A549 treated with DMSO at 1 μM for 4 hours (cell line): ENCODE measurements at places on chromosomes 5 and 9. TPM values are rescaled to one million over a fixed set of nuclear protein-coding genes. Genes with fewer than 3 reads are reported as not detected.

The PCDHGB5 gene
- total RNA-seq = 2.3 to 2.7 TPM (median 2.6 TPM) in 5 replicates

The TOR1A gene
- 57.3 to 66.4 TPM (median 65.0 TPM) in 5 replicates for total RNA-seq

The LCN9 gene
- total RNA-seq = not detected in 5 replicates

The PTGER4 gene
- total RNA-seq = 0.69 to 0.94 TPM (median 0.80 TPM) in 5 replicates

The MEF2C gene
- 0.07 TPM in 1 of 5 replicates, not detected in the others for total RNA-seq

The TNFAIP8 gene
- total RNA-seq = 25.4 to 38.8 TPM (median 34.9 TPM) in 5 replicates

The SPINK13 gene
- not detected in 5 replicates for total RNA-seq

The SARDH gene
- 0.07 to 0.13 TPM (median 0.08 TPM) in 4 of 5 replicates, not detected in the other for total RNA-seq

The GRIN3A gene
- total RNA-seq = not detected in 5 replicates

The IQGAP2 gene
- total RNA-seq = 1.0 to 1.4 TPM (median 1.3 TPM) in 5 replicates

The CLIC3 gene
- 2.2 to 2.7 TPM (median 2.6 TPM) in 5 replicates for total RNA-seq

The UNC13B gene
- 8.7 to 10.1 TPM (median 9.8 TPM) in 5 replicates for total RNA-seq

The SH3RF2 gene
- total RNA-seq = 2.5 to 3.7 TPM (median 3.3 TPM) in 5 replicates

The GRXCR2 gene
- not detected in 5 replicates for total RNA-seq
